ENCODE measurements at places on chromosomes 3 and 15. TPM values are rescaled to one million over a fixed set of nuclear protein-coding genes. Genes with fewer than 3 reads are reported as not detected.

The ARID3B gene
- 40.1 TPM for total RNA-seq

DNA sequence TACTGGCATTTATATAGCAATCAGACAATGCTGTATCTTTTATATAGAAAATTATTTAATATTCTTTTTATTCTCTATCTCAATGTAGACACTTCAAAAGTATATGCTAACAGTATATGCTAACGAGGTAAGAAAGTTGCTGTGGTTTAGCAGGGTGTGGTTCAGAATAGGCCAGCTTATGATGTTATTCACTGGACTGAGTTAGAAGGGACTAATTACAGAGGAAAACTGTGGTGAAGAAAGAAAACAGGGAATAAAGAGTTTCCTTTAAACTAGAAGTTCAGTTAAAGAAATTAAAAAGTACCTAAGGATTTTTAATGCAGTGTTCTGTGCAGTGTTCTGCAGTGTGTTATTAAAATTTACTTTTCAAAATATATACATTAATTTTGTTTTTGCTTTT lies 59.4 kb downstream of the MYO9A start:
- DNase-seq = no peak
- H3K4me1 ChIP-seq = peaks cover 4% of the 10 kb centered on the region
- H3K27ac ChIP-seq = no peak overlapping the region

The ISLR2 gene
- not detected for total RNA-seq

- peaks cover 41% of the 10 kb centered on the region for H3K4me1 ChIP-seq
- DNase-seq = no peak
- H3K36me3 ChIP-seq = no peaks in the 10 kb centered on the region
- H3K27ac ChIP-seq = no peak overlapping the region
- H3K27me3 ChIP-seq = peaks cover 26% of the 10 kb centered on the region
Measured at GRCh38 chr15:68525815-68526214, 53.0 kb upstream of the CORO2B start.

The FSTL1 gene
- total RNA-seq = 0.37 TPM

- H3K27me3 ChIP-seq = no peaks in the 10 kb centered on the region
- H3K4me3 ChIP-seq = no peak overlapping the region
- H3K27ac ChIP-seq = no peak overlapping the region
- DNase-seq = no peak
- no peaks in the 10 kb centered on the region for H3K4me1 ChIP-seq
Measured at GRCh38 chr3:63768888-63769287, 50.2 kb upstream of the C3orf49 start.

The CHRM5 gene
- total RNA-seq = not detected

DNA sequence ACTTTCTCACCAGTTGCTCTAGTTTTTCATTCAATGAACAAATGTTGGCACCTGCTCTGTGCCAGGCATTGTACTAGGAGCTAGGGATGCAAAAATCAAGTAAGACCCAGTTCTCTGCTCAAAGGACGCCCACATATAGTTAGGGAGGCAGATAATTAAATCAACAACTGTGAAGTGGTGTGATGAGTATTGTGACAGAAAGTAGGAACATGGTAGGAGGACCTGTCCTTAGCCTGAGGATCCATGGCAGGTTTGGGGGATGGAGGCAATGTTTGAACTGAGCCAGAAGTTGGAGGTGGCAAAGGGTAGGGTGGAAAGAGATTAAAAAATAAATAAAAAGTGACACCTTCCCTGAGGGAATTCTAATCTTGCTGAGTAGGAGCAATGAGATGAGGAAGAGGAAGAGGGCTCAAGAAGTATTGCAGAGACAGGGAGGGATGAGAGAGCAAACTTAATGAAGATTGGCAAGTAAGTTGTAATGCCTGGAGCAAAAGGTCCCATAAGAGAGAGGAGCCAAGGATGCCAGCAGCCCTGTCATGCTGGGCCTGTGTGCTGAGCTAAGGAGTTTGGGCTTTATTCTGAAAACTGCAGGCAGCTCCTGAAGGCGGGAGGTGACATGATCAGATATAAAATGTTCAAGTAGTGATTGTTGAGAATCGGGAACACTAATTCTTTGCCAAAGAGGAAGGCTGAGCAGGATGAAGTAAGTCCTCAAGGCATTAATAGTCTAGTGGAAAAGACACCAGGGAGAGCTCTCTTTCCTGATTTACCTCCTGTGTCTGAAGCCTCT lies 184.3 kb upstream of the PPP2R3A start:
- H3K4me1 ChIP-seq = no peaks in the 10 kb centered on the region
- H3K4me3 ChIP-seq = no peak overlapping the region
- no peak overlapping the region for H3K27ac ChIP-seq
- H3K36me3 ChIP-seq = no peaks in the 10 kb centered on the region
- no peaks in the 10 kb centered on the region for H3K27me3 ChIP-seq

GRCh38 chr15:67186226-67186649 lies 68.2 kb downstream of the AAGAB start:
- H3K36me3 ChIP-seq = peaks cover 59% of the 10 kb centered on the region
- peaks cover 21% of the 10 kb centered on the region for H3K4me1 ChIP-seq
- no peaks in the 10 kb centered on the region for H3K27me3 ChIP-seq
- DNase-seq = no peak
- H3K4me3 ChIP-seq = no peak overlapping the region

GRCh38 chr3:24394754-24395153 lies 99.9 kb downstream of the THRB start:
- H3K4me3 ChIP-seq = no peak overlapping the region
- no peaks in the 10 kb centered on the region for H3K4me1 ChIP-seq
- H3K27me3 ChIP-seq = no peaks in the 10 kb centered on the region
- no peak overlapping the region for H3K27ac ChIP-seq
- no peaks in the 10 kb centered on the region for H3K36me3 ChIP-seq
- no peak for DNase-seq

The RETNLB gene
- not detected for total RNA-seq

The SLC15A2 gene
- total RNA-seq = 1.9 TPM

GRCh38 chr3:95752199-95752598 lies 1062.2 kb upstream of the EPHA6 start:
- no peaks in the 10 kb centered on the region for H3K36me3 ChIP-seq
- no peaks in the 10 kb centered on the region for H3K4me1 ChIP-seq
- no peak for DNase-seq
- H3K4me3 ChIP-seq = no peak overlapping the region
- H3K27me3 ChIP-seq = no peaks in the 10 kb centered on the region
- no peak overlapping the region for H3K27ac ChIP-seq

- no peak for DNase-seq
- H3K27me3 ChIP-seq = no peaks in the 10 kb centered on the region
- H3K36me3 ChIP-seq = no peaks in the 10 kb centered on the region
- H3K4me3 ChIP-seq = no peak overlapping the region
- no peak overlapping the region for H3K27ac ChIP-seq
Measured at GRCh38 chr3:7950890-7951289, 550.7 kb upstream of the LMCD1 start.

The EAF2 gene
- 12.8 TPM for total RNA-seq

DNA sequence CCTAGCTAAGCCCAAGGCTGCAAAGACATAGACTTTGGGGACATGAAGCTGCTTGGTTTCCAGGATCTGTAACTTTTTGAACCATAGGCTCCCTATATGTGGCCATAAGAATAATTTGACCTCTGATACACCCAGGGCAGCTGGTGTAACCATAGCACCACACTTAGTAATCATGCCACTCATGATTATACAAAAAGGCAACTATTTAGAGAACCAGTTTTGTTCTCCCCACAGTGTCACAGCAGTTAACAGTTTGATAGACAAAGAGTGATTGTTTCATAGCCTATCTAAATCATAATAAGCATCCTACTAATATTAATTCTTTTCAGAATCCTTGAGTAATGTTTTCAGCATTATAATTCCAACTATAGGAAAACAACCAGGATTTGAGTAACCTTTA lies 334.9 kb downstream of the NEK10 start:
- DNase-seq = no peak
- no peaks in the 10 kb centered on the region for H3K36me3 ChIP-seq
- no peaks in the 10 kb centered on the region for H3K27me3 ChIP-seq
- H3K27ac ChIP-seq = no peak overlapping the region
- no peaks in the 10 kb centered on the region for H3K4me1 ChIP-seq

DNA sequence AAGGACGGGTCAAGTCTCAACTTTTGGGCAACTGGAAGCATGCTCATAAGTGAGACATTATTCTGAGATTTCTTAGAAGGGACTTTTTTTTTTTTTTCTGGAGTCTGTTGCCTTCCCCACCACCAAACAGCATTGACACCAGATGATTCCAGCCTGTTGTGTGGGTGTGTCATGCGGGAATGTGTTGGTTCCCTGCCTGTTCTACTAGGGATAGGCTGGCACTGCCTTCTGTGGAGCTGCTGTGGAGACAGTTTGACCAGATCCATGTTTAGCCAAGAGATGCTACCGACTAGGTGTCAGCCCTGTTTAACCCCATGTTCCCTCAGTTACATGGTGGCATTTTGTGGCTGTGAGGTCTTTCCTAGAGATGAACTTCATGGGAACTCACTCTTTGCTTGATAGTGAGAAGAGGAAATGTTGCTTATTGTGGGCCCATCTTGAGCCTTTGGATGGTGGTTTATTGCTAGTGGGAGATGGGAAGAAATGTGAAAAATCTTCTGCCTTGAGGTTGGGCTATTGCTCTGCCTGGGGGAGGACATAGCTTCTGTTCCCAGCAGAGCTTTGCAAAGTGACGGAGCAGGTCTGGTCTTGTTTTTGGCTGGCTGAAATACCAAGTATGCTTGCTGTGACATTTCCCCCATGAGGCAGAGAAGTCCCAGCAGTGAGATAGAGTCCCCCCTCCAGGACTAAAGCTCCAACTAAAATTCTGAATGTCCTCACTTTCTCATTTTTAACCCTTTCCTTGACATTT lies 31.3 kb downstream of the TRAK1 start:
- DNase-seq = no peak
- no peak overlapping the region for H3K4me3 ChIP-seq
- H3K27me3 ChIP-seq = no peaks in the 10 kb centered on the region
- H3K27ac ChIP-seq = no peak overlapping the region

DNA sequence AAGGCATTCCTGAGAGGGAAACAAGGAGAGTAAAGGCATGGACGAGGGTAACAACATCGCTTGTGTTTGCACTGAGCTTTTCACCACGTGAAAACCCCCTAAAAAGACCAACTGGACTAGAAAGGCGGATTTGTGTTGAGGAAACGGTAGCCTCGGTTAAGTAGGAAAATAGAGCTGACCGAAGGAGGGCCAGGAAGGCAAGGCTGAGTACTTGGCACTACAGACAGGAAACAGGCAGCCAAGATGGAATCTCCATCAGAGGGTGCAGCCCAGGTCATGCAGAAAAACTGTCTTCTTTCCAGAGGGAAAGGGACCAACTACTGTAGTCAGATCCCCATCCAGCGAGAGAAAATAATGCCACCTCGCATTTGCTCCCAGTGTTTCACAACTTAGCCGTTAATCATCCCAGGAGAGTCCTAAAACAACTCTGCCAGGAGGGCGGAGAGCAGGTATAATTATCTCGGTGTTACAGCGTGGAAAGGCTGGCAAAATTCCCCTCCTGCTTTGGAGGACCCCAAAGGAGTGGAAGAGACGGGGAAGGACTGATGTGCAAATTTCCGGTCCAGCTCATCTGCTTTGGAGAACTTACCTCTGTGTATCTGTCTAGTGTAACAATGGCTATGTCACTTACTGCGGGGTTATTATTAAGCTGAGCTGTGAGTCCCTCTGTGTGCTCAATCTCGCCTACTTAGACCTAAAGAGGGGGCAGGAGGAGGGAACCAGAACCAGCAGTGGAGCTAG lies 77.2 kb downstream of the MYO1E start:
- peaks cover 25% of the 10 kb centered on the region for H3K36me3 ChIP-seq
- H3K27me3 ChIP-seq = peaks cover 3% of the 10 kb centered on the region
- DNase-seq = no peak
- no peak overlapping the region for H3K27ac ChIP-seq
- peaks cover 50% of the 10 kb centered on the region for H3K4me1 ChIP-seq
- no peak overlapping the region for H3K4me3 ChIP-seq

- H3K27ac ChIP-seq = no peak overlapping the region
- H3K4me1 ChIP-seq = no peaks in the 10 kb centered on the region
- H3K4me3 ChIP-seq = no peak overlapping the region
- no peaks in the 10 kb centered on the region for H3K27me3 ChIP-seq
- DNase-seq = no peak
- H3K36me3 ChIP-seq = peaks cover 11% of the 10 kb centered on the region
Measured at GRCh38 chr3:38533285-38533976, 37.3 kb downstream of the EXOG start.

The ELL3 gene
- 4.4 TPM for total RNA-seq

The HRH1 gene
- 0.29 TPM for total RNA-seq

DNA sequence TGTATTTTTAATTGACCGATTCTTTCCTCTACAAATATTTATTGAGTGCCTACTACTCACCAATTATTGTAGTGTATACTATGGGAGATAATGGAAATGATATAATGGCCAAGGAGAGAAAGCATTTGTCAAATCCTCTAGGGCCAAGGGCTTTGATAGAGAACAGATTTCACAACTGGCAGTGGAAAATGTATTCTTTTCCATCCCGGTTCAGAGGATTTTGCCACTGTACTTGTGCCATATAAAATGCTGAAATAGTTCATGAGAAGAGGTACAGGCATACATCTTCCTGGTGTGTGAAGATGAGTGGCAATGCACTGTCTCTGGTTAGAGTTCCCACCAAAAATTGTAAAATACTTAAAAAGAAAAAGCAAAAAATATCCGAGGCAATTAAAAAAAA lies 451.6 kb upstream of the TPRG1 start:
- peaks cover 2% of the 10 kb centered on the region for H3K4me1 ChIP-seq
- H3K27me3 ChIP-seq = no peaks in the 10 kb centered on the region
- no peak for DNase-seq
- H3K36me3 ChIP-seq = no peaks in the 10 kb centered on the region

DNA sequence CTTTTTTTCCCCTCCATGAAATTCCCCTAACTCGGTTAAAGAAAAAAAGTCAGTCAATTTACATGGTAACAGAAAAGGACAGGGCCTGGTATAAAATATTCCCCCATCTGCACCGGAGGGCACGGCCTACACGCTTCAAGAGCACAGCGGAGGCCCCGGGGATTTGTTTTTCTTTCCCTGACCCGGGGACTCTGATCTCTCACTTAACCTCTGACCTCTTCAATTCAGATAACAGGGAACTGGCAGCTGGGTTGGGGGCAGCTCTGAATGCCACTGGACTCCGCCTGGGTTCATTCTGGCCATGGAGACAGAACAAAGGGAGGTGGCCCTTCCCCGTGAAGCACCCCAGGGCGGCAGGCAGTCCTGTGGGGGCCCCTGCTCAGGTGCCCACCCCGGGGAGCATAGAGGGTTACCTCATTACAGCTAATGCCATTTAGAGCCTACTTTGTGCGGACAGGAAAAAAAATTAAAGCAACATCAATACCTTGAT lies 257.5 kb downstream of the SHQ1 start:
- H3K36me3 ChIP-seq = no peaks in the 10 kb centered on the region
- no peaks in the 10 kb centered on the region for H3K27me3 ChIP-seq
- H3K4me3 ChIP-seq = no peak overlapping the region
- H3K27ac ChIP-seq = no peak overlapping the region

The PRC1 gene
- 189 TPM for total RNA-seq

The ADGRG7 gene
- total RNA-seq = 26.5 TPM

The SNTN gene
- total RNA-seq = not detected

DNA sequence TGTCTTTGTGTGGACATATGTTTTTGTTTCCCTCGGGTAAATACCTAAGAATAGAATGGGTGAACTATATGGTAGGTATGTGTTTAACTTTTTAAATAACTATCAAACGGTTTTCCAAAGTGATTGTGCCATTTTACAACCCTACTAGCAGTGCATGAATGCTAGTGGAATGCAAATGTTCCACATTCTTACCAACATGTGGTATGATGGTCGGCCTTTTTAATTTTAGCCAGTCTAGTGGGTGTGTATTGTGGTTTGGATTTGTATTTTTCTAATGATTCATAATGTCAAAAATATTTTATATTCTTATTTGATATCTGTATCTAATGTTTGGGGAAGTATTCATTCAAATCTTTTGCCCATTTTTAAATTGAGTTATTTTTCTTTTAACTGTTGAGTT lies 68.2 kb upstream of the SMAD3 start:
- no peaks in the 10 kb centered on the region for H3K4me1 ChIP-seq
- H3K36me3 ChIP-seq = peaks cover 2% of the 10 kb centered on the region
- no peak for DNase-seq
- no peak overlapping the region for H3K27ac ChIP-seq
- peaks cover 16% of the 10 kb centered on the region for H3K27me3 ChIP-seq
- no peak overlapping the region for H3K4me3 ChIP-seq
